NCI-H2029 (cell line): ENCODE measurements at places on chromosomes 1 and 21.

- DNase-seq: peak; percentile 63
Observed at GRCh38 chr1:24640288-24640687, 2.8 kb upstream of the SRRM1 start.

- no peak for DNase-seq
Observed at GRCh38 chr1:228500143-228500734, 13.1 kb downstream of the RNF187 start.

GRCh38 chr1:98417820-98418219, 243.7 kb upstream of the SNX7 start:
- no peak for DNase-seq

DNA sequence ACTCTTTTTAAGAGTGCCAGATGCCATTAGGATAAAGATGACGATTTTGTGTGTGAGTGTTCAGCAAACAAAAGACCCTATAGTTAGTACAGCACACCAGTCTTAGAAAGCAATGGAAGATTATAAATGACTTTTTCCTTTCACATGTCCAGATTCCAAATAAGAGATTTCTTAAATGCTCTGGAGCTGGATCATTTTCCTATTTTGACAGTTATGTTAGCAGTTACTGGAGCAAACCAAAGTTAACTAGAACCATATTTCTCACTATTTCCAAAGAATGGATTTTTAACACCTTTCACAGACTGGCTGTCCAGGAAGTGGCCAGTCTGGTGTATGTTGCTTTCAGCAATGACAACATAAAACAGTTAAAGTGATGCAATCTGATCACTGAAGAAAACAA, 905.8 kb upstream of the ADGRL2 start:
- no peak for DNase-seq

DNA sequence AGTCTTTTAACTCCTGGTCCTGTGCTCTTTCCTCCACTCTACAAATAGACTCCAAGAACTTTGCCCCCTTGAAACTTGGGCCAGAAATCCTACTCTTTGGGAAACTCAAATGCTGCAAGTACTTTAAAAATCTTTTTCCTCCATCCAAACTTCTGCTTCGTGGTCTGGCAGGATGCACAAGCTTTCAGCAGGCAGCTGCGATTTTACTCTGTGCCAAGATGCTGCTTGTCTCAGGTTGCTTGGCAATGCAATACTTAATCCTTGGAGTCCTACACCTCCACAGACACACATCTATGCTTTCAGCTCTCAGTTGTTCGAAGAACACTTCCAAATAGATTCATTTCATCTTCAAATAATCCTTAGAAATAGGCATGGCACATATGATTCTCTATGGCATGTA, 435.3 kb upstream of the USP24 start:
- no peak for DNase-seq

GRCh38 chr1:221869779-221870178, 127.9 kb upstream of the DUSP10 start:
- no peak for DNase-seq

GRCh38 chr1:1371364-1371745, 3.7 kb downstream of the AURKAIP1 start:
- no peak for DNase-seq

DNA sequence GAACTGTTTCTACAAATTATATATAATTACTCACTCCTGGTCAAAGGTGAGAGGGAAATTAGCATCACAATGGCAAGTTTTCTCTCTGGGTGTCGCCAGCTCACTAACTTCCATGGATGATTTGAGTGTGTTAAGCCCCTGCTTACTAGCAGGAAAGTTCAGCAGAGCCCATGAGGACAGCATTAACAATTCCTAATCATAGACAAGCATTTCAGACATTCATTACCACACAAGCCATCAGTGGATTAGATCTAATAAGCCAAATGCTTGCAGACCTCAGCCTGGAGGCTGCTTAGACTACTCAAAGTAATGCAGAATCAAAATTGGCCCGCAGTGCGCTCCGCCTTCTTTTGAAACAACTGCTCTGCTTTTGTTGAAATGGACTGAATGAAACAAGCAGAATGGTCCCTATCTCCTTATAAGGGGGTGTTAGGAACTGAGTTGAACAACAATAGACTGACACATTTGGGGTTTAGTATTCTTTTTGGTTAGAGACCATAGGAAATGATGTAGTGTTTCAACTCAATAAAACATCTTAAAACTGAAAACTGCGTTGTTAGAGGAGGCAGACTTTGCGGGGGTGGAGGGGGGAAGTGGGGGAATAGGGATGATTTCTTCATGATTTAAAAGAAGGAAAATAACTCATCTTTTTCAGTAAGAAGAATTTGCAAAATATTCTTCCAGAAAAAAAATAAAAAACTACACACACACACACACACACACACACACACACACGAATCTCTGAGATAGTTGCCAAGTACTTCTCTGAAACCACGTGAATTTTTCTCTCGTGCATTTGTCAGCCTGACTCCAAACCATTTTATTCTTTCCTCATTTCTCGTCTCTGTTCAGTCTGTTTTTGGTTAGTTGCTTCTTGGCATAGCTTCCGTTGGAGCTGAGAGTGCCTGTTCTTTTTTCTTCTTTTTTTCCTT, 54.6 kb downstream of the GORAB start:
- DNase-seq: no peak

DNA sequence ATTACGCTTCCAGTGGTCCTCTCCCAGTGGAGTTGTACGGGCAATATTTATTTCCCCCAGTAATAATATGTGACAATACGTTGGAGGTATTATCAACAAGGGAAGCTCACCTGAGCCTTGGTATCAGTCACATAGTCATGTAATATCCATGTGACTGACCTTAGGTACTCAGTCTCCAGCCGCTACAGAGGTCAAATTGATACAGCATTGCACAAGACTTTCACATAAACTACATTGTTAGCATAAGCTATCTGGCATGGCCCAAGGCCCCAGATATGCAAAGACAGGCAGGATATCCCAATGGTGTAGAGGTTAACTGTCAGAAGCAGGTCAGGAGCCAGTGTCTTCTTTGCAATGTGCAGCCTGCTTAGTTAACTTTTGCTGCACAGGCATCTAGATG, 15.3 kb upstream of the CHIT1 start:
- no peak for DNase-seq

- DNase-seq: no peak
Observed at GRCh38 chr1:54803761-54804470, 2.8 kb upstream of the TTC22 start.
